ENCODE measurements at places on chromosomes 4 and X.

DNA sequence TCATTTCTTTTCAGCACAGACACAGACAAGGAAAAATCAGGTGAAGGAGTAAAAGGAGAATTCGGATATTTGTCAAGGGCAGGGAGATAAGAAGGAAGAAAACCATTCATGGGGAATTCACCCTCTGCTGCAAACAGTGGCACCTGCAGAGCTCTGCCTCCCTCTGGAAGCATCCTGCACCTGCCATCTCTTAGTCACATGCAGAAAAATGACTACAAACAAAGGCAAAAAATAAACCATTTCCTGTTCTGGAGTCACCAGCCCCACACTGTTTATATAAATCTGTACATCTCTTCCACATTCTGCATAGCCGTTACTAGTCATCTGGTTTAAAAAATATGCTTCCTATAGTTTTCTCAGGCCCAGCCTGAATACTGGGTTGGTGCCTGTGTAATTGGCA lies 205.3 kb downstream of the ARAP2 start:
- no peak for DNase-seq

DNA sequence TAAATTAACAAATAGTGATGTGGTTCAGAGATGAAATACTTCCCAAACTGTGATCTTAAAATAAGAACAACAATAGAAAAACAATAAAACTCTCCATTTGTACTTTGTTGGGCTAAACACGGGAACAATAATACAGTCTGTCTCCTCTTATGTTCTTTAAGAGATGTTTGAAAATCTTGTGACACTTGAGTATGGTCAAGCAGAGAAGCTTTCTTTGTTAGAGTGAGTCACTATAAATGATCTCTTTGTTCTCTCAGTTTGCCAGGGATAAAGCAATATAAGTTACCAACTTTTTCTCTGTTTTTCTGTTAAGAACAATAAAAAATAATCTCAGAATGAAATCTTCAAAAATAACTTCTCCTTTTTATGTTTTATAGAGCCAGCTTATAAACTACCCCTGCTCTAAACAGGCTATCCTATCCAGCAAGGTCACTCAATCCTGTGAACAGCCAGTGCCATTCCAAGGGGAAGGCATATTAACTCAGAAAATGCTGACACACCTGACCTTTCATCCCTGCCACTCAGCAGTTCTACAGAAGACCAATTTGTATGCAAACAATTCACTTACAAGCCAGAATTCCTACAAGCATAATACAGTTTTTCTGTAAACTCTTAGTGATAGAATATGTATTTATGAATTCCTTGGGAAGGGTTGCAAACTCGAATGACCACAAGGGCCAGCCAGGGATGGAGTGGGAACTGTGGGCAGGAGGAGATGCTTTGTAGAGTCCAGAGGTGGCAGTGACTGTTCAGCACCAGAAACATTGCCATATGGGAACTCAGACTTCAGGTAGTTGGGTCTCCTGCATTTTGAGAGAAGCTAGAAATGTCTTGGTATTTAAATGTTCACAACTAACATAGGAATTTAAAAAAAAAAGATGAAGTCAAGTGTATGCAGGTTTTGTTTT lies 52.2 kb downstream of the AFM start:
- DNase-seq: no peak

DNA sequence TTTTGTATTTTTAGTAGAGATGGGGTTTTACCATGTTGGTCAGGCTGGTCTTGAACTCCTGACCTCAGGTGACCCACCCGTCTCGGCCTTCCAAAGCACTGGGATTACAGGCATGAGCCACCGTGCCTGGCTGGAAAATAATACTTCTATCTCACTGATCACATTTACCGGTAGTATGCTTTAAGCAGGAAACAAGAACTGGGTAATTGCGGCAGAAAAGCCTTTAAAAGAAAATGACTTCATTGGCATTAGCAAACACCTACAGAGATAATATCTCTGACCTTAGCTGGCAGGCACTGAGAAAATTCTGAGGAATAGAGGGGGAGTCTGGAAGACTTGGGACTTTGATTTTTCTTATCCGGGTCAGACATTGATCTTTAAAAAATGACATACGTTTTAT lies 78.5 kb downstream of the SHROOM3 start:
- no peak for DNase-seq

- no peak for DNase-seq
Measured at GRCh38 chrX:152202886-152203285, 64.5 kb upstream of the MAGEA10 start.

Data from smooth muscle cell of the brain vasculature (primary cell).